ENCODE measurements at places on chromosomes 2 and 18.

- DNase-seq, result no peak
These were observed 147.0 kb downstream of the PPP1R1C start for GRCh38 chr2:182132605-182133004.

- no peak for DNase-seq
These were observed 11.8 kb upstream of the CATIP start for GRCh38 chr2:218344755-218345417.

- no peak for DNase-seq
These were observed 900.8 kb downstream of the SLC4A3 start for GRCh38 chr2:220528180-220528675.

GRCh38 chr18:75644871-75645270, 217.4 kb upstream of the SMIM21 start:
- DNase-seq, result no peak

GRCh38 chr2:72081451-72081850, 66.2 kb downstream of the CYP26B1 start:
- DNase-seq, result no peak

- DNase-seq, result no peak
These were observed 33.6 kb upstream of the MGAT4A start for GRCh38 chr2:98764499-98764898.

GRCh38 chr18:49279041-49279440, 181.4 kb downstream of the DYM start:
- DNase-seq, result no peak

- DNase-seq, result no peak
These were observed 611.3 kb upstream of the SYT4 start for GRCh38 chr18:43888598-43888997.

GRCh38 chr2:7539077-7539476, 621.9 kb downstream of the RNF144A start:
- no peak for DNase-seq

GRCh38 chr2:34104601-34105000, 505.5 kb upstream of the FAM98A start:
- DNase-seq, result no peak

DNA sequence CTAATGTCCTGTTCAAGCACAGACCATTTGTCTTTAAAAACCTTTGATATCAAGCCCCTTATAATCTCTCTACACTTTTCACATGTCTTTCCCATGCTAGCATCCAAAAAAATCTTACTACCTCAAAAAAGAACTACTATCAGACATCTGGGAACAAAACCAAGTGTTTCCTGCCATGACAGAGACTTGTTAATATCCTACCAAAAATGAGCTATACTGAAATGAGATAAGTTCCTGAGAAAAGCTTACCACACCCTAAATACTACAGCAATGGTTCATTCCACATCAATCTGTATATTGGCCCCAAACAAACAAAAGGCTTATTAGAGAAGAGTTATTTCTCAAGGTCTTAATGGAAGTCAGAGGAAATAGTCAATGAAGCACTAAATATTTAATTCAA, 230.1 kb downstream of the DYM start:
- no peak for DNase-seq

Data from HuH-7 (cell line).